ENCODE measurements at places on chromosomes 16 and 17.

- peak; percentile 71 for DNase-seq
These were observed 17.9 kb upstream of the UBE2I start for GRCh38 chr16:1291576-1291974.

GRCh38 chr16:30893417-30893743, 497 bp downstream of the BCL7C start:
- peak; percentile 28 for DNase-seq

DNA sequence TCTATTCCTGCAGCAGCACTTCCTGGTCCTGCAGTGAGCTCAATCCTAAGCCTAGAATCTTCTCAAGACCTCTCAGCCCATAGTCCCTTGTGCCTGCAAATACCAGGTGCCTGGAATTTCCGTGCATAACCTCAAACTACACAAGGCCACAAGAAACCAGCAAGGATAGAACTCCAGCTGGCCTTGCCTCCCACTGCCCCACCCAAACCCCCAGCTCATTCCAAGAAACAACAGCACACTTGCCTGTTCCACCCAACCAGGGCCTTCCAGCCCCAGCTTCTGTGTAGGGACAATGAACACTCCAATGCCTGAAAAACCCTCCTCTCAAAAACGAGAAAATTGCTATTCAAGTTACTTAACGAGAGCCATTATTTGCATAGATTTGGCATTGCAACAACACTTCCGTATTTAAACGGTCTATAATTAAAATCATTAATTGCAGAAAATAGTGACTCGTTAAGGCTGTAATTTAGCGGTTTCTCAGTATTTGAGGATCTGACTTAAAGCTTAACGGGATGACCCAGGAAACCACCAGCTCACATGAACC, 147.0 kb downstream of the C16orf78 start:
- no peak for DNase-seq

- no peak for DNase-seq
These were observed 71.2 kb upstream of the CDYL2 start for GRCh38 chr16:80875616-80876015.

- no peak for DNase-seq
These were observed 40.5 kb upstream of the KLHDC4 start for GRCh38 chr16:87806261-87806640.

DNA sequence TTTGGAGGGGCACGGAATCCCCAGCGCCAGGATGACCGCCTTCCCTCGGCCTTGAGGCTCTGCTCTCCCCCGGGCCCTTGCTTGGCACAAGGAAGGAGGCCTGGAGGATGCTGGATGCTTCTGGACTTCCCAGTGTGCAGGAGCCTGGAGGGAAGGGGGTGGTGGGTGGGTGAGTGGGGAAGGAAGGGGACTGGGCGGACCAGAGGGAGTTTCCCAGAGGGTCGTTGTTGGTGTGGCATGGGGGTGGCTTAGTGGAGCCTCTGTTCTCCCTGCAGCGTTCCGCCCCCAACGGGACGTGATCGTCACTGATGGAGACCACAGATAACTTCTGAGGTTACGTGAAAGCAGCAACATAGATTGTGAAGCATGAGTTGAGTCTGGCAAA, 140.0 kb downstream of the IRF8 start:
- DNase-seq, result no peak

DNA sequence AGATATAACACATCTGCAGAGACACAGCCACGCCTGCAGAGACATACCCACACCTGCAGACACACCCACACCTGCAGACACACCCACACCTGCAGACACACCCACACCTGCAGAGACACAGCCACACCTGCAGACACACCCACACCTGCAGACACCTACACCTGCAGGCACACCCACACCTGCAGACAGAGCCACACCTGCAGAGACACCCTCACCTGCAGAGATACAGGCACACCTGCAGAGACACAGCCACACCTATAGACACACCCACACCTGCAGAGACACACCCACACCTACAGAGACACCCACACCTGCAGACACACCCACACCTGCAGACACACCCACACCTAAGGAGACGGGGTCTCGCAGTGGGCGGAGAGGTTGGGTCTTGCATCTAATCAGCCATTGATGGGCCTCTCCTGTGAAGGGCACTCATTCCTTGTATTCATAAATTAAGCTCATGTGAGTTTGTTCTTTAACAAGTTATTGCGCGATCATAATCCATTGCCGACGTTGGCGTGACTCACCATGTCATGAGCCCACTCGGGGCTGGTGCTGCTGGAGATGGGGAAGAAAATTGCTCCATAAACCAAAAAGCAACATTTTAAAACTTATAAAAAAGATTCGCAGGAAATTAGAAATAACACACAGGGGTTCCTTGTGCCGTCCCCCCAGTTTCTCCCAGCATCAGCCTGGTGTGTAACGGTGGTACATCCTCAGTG, 28.9 kb upstream of the CDH15 start:
- DNase-seq, result no peak

DNA sequence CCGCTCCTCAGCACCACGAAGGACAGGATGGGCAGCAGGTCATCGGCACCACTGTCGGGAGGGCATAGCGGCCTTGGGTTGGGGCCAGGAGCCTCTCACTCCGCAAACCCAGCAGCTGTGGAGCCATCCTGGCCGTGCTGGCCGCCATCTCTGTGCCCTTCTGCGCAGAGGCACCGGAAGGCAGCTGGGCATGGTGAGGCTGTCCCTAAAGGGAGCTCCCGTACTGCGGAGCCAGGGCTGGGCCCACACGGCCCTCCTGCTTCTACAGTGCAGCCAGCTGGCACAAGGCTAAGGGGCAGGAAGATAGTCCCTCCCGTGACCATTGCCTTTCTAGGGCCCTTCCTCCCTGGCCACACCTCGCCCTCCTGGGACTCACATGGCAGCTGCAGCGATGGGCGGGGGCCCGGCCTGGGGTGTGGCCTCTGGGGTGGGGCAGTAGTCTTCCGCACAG, 7.0 kb upstream of the SPATA2L start:
- no peak for DNase-seq

Data from NCI-H1092 treated with DMSO at 0.1 percent for 48 hours (cell line).